ENCODE measurements at places on chromosomes 2 and 18. TPM values are rescaled to one million over a fixed set of nuclear protein-coding genes. Genes with fewer than 3 reads are reported as not detected.

Gene RNASEH1
- total RNA-seq, result 51.1 TPM

GRCh38 chr18:13446024-13446423 is 227.5 kb downstream of the LDLRAD4 start:
- DNase-seq, result no peak

DNA sequence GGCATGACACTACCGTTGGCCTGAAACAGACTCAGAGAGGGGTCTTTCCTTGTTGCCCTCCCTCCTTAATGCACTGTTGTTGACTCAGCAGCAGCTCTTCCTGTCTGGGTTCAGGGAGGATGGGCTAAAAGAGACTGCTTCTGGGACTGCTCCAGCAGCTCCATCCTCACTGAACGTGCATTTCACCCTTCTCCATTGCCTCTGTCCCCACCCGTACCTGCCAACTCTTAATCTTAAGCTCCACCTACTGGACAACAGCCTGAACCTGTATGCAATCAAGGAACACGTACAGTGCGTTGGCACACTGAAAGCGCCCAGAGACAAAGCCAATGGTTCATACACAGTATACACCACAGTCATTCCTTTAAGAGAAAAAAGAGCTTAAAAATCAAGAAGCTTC is 230.8 kb upstream of the RAB6C start:
- peak; percentile 4 for DNase-seq

DNA sequence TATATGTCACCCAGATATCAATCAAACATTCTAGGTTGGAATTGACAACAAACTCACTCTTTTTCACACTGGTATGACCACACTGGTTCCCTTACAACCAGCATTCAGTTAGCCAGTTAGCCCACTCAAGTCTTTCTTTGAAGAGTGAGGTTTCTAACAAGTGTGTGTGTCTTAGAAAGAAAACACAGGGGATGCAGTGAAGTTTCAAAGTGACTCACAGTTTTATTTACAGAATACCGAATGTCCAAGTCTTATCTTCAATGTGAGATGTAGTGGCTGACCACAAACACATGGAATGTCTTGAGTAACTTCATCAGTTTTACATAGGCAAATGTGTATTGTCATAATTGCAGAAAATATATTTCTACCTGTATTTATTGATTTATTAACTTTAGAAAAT is 274.7 kb upstream of the HNMT start:
- DNase-seq, result peak; percentile 43

Gene SRD5A2
- total RNA-seq, result 0.07 TPM

DNA sequence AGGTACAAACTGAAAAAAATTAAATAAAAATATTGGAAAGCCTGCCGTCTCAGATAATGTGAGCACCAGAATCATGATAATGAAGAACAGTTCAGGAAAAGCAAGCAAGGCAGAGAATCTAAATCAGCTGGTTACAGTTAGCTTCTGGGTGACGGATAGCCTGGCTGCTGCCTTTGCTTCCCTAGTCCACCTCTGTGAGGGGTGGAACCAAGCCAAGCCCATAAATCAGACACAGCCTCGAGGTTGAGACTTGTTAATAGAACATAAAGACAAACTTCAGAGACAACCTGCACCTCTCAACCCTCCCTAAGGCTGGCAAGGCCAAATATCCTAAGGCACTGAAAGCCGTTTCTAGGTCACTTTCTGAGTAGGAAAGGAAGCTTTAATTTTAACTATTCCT is 334.7 kb upstream of the SLC39A10 start:
- DNase-seq, result peak; percentile 68

Gene RASGRP3
- 0.52 TPM for total RNA-seq

DNA sequence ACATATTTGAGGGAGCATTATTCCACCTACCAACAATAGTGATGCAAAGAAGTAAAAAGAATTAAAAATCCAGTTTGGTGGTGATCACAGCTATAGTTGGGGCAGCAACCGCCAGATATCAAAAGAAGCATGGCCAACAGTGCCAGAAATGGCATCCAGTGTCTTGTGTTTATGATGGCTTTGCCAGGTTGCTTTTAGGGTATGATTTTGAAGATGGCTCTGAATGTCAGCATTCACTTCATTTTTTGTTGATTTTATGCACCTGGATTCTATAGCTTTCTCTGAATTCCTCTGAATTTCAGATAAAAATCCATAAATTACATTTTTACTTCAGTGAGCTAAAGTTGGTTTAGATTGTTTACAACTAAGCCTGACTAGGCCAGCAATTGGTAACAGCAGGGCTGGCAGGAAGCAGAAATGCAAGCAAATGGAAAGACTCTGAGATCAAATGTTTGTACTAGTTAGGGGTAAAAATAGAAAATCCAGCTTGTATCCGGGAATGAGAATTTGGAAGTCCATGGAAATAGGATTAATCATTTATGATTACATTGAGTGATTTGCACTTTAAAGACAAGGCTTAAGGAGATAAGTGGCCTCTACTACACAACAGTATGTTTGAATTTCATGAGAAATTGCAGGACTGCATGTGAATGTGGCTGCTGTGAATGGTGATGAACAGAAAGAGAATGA is 40.4 kb downstream of the COL3A1 start:
- no peak for DNase-seq

DNA sequence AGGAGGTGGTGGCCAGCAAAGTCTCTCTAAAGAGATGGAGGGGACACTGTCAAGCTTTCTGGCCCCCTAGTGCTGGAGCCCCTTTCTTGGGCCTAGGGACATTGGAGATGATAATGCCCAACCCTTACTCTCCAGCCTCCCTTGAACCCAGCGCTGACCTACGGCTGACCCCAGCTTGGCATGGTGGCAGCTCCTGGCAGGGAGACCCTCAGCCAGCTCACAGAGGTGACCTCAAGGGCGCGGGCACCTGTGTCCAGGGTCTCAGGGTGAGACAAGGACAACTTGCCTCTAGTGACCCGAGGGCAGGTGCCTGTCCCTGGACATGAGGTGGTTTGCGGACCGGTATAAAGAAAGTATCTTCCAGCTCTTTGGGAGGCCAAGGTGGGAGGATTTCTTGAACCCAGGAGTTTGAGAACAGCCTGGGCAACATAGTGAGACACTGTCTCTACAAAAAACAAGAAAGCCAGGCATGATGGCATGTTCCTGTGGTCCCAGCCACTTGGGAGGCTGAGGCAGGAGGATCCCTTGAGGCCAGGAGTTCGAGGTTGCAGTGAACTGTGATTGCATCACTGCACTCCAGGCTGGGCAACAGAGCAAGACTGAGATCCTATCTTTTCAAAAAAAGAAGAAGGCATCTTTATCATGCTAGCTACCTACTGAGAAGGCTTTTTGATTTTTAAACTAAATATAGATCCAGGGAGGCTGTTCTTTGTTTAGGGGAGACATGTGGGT is 3.3 kb upstream of the PER2 start:
- no peak for DNase-seq

DNA sequence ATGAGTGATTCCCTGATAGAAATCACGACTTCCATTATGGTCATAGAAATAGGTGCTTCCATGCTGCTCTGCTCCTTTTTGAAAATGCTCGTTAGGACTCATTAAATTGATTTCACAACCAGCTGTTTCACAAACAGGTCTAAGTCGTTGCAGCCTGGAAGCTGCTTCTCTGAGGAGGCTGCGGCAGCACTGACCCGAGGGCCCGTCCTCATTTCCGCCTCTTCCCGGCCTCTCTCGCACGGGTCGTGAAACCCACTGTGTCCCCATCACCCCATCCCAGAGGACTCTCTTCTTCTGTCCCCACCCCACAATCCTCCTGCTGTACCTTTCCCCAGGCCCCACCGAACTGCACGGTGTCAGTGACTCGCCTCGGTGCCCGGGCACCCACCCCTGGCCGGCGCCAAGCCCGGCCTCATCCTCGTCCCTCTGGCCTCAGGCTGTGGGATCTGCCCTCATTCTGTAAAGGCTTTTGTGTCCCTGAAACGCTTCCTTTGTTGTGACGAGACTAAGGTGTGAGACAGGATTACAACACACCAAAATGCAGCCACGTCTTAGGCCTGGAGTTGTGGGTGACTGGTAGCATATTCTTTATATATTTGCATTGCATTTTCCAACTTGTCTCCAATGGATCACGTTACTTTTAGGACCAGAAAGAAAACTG is 112.7 kb upstream of the CTDP1 start:
- DNase-seq, result no peak

GRCh38 chr18:3015204-3015592 is 2.3 kb upstream of the LPIN2 start:
- DNase-seq, result peak; percentile 89

Gene TNFRSF11A
- 26.5 TPM for total RNA-seq

DNA sequence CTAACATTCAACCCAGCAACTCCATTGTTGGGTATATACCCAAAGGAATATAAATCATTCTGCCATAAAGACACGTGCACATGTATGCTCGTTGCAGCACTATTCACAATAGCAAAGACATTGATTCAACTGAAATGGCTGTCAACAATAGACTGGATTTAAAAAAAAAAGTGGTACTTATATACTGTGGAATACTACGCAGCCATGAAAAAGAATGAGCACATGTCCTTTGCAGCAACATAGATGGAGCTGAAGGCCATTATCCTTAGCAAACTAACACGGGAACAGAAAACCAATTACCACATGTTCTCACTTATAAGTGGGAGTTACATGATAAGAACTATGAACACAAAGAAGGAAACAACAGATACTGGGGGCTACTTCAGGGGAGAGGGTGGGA is 74.0 kb upstream of the FMNL2 start:
- no peak for DNase-seq

- DNase-seq, result no peak
Observed at GRCh38 chr2:168804214-168804613, 1.8 kb downstream of the NOSTRIN start.

GRCh38 chr18:62329691-62330454 is 4.8 kb downstream of the TNFRSF11A start:
- peak; percentile 95 for DNase-seq

Gene IL1RL2
- 0.11 TPM for total RNA-seq

Gene FRZB
- 0.11 TPM for total RNA-seq

DNA sequence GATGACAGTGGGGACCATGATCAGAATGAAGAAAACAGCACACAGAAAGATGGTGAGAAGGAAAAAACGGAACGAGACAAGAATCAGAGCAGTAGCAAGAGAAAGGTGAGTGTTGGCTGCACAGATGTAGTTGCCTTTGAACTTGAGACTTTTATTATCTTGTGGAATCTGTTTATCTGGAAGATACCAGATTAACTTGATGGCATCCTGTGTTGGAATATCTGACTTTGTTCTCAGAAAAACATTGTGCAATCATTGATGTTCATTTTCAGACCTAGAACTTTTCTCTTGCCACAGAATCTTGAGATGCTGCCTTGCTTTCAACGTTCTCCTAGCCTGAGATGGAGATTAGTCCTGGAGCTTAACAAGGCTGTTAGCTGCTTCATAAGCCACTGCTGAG is 5.9 kb downstream of the EIF4E2 start:
- DNase-seq, result no peak

- no peak for DNase-seq
Observed at GRCh38 chr2:117918608-117919007, 95.3 kb downstream of the CCDC93 start.

Gene MC5R
- not detected for total RNA-seq

DNA sequence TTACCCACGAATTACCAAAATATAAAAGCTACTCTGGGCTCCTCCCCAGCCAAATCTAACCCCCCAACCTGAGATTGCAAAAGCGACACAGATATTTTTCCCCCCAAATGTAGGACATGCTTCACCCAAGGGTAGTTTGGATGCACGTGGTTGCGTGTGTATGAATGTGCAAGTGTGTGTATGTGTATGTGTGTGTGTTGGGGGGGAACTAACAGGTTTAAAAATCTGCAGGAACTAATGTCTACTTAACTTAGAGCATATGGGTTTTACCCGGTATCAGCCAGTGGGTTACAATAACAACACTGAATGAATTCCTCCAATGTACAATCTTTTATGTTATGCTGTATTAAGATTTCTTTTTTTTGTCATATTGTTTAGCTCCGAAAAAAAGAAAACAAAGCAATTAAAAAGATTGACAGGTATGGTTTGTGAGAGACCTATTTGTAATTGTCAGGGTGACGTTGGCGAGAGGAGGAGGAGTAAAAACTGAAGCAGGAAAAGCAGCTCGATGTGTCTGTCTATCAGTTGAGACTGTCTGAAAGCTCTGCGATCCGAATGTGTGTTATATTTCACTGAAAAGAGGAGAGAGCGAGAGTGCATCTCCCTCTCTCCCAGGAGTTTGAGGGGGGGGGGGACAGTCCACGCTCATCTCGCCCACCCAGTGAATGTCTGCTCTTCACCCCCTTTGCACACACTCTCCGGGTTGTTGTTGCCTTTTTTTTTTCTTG is at the start of gene TSHZ1:
TSHZ1 (plus strand) TSS at position 524 of the 728 bp plus-strand sequence. CDS start 1,080 bp downstream, outside the sequence.
- DNase-seq, result peak; percentile 82

Gene KCNJ3
- not detected for total RNA-seq

All from PC-3 (cell line).